ENCODE measurements at places on chromosomes 4 and X.

DNA sequence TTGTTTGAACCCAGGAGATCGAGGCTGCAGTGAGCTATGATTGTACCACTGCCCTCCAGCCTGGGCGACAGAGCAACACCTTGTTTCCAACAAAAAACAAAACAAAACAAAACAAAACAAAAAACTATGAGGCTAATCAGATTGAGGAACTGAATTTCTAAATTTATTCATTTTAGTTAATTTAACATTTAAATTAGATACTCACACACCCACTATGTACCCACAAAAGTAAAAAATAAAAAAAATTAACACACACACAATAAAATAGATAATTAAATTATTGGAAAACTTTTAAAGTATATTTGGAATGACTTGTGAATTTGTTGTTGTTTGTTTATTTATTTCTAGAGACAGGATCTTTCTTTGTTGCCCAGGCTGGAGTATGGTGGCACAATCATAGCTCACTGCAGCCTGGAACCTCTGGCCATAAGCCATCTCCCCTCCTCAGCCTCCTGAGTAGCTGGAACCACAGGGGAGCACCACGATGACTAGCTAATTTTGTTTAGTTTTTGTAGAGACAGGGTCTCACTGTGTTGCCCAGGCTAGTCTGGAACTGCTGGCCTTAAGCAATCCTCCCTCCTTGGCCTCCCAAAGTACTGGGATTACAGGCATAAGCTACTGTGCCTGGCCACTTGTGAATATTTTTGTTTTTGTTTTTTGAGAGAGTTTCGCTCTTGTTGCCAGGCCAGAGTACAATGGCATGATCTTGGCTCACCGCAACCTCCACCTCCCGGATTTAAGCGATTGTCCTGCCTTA is 9.8 kb upstream of the ZNF157 start:
- no peak for DNase-seq

- no peak for DNase-seq
Measured at GRCh38 chr4:142883040-142883832, 37.1 kb upstream of the INPP4B start.

DNA sequence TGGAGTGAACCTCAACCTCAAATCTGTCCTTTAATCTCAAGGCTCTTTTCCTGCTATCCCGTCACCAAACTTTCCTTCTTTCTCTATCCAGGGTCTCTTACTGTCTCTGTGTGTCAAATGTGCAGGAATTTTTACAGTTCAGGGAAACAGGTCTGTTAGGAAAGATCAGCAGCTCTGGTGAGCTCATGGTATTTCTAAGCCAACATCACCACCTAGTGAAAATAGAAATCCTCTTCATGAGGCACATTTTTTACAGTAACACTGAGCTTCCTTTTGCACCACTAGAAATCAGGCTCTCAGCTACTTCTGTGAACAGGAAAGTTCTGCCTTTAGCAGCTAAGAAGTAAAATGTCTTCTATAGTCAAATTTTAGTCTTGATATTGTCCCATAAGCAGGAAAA is 39.6 kb downstream of the NUDT11 start:
- DNase-seq: no peak

GRCh38 chrX:86711531-86712180 is 563.4 kb downstream of the DACH2 start:
- DNase-seq: no peak

GRCh38 chr4:170388255-170388654 is 298.5 kb upstream of the AADAT start:
- DNase-seq: no peak

DNA sequence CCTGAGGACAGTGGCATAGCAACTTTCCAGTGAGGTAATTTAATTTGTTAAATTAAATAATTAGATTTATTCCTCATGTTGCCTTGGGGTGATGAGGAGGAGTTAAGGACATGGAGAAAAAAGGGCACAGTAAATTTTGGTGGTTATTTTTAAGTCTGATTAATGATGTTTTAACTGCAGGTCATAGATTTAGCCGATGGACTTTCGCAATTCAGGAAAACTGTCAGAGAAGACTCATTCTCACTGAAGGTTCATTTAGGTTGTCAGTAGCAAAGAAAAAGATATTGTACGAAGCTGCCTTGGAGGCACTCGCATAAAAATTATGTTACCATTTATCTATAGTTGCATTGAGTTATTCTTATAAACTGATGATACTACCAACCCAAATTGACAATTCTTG is 164.2 kb upstream of the PITX2 start:
- DNase-seq: no peak

GRCh38 chrX:11665168-11666111 is at the start of gene ARHGAP6:
TSS of gene ARHGAP6 (minus strand) at chrX:11665920. CDS start at chrX:11664828, 1,092 bp downstream.
- DNase-seq: no peak

GRCh38 chrX:45851434-45851991 is 650.8 kb upstream of the DIPK2B start:
- no peak for DNase-seq

DNA sequence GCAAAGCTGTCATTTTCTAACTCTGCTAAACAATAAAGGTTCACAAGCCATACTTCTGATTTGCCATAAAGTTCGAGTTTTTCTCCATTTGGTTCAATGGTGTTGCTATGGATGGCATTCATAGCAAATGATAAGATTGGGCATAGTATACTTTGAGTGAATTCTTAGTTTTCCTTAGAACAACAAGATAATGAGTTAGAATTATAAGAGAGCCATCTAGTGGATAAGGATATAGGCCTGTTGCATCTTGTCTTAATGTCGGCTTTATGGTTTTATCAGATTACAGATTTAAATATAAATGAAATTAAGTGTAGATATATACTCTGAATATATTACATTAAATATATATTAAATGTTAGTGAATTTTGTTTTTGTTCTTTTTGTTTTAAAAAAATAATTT is 644.6 kb downstream of the IL1RAPL1 start:
- DNase-seq: no peak

- DNase-seq: no peak
Measured at GRCh38 chr4:2671267-2671895, 84.8 kb downstream of the TNIP2 start.

DNA sequence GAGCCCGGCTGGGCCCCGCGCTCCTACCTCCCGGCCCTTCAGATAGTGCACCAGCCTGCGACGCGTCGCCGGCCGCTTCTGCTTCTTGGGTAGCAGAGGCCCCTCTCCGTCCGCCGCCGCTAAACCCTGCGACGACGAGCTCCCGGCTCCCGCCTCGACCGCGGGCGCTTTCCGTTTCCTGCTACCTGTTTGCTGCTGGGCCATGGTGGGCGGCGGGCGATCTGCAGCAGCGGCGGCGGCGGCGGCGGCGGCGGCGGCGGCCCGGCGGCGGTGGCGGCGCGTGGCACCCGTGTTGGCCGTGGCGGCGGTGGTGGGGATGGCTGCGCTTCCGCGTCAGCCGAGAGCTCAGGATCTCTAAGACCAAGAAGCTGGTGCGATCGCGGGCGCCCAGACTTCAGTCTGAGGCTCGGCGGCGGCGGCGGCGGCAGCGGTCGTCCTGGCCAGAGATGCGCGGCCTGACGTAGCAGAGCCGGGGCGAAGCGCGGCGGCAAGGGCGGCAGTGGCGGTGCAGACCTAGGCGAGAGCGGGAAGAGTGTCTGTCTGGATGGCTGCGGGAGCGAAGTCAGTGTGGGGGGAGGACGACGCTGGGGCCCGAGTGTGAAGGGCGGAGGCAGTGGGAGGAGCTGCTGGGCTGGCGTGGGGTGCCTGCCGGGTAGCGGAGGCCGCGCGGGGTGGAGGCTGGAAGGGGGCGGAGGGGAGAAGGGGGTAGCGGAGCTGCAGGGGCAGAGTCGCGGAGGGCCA is at the start of gene DCAF12L2:
TSS of gene DCAF12L2 (minus strand) at position 569 of the 741 bp plus-strand sequence. CDS start at position 204, 365 bp downstream.
- DNase-seq: no peak

DNA sequence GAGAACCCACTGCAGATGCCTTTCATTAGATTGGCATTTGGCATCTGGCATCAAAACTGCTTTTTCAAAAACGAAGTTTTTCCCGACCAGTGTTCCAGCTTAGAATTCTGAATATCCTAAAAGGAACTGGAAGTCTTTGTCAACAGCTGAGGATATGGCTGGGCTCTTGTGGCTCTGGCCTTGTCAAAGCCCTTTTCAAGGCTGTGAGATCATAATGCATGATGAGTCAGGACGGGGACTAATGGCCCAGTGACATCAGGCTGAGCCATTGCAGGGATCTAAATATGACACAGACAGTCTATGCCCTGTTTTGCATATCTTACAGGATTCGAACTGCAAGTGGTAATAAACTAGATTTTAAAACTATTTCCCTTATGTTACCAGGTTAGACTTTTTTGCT is 306.4 kb downstream of the PTTG2 start:
- no peak for DNase-seq

- DNase-seq: no peak
Measured at GRCh38 chrX:7570432-7571029, 272.4 kb upstream of the VCX start.

DNA sequence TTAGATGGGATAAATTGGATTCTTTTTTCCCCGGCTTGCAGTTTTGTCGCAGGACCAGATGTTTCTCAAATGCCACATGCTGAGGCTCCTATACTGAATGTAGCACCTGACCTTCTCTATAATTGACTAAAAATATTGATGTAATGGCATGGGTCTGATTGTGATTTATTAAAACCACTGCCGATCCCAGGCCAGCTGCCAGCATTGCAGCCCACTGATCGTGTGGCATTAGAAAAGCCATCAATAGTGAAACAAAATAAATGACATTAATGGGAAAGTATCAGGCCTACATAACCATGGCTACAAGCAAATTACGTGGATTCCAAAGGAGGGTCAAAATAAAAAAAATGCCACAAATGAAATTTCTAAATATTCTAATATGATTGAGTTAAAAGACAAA is 98.7 kb downstream of the MAB21L2 start:
- no peak for DNase-seq

DNA sequence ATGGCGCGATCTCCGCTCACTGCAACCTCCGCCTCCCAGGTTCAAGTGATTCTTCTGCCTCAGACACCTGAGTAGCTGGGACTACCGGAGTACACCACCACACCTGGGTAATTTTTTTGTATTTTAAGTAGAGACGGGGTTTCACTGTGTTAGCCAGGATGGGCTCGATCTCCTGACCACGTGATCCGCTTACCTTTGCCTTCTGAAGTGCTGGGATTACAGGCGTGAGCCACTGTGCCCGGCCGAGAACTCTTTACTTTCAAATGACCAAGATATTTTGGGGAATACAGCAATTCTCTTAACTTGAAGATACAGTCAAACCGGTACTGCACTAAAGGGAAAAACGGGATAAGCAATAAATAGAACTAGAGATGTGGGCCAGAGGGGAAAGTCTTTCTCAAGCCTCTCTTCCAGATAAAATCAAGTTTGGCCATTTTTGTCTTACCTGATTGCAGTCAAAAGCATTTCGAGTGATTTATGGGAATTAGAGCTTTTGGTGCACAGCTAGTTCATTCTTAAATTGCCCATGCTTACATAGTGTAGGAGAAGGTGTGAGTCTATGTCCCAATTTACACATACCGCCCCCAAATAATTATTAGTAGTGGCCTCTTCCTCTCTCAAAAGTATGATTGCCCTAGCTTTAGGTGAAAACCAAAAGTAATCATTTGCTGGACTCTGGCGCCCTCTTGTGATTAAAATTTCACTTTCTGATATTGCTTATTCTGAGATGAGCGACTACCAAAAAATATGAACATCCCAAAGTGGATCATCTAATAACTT is 53.2 kb upstream of the ABCG2 start:
- peak; percentile 4 for DNase-seq
